Cardiac muscle cell (in vitro differentiated cells and primary cell): ENCODE measurements at places on chromosomes 12 and 14. TPM values are rescaled to one million over a fixed set of nuclear protein-coding genes. Genes with fewer than 3 reads are reported as not detected.

The YBX3 gene
- 142 and 173 TPM in 2 replicates for total RNA-seq

The NANOG gene
- 0.06 and 0.78 TPM in 2 replicates for total RNA-seq

The FOS gene
- total RNA-seq = 44.3 and 66.0 TPM in 2 replicates

The RAB15 gene
- 8.8 and 11.9 TPM in 2 replicates for total RNA-seq

The CLEC4E gene
- total RNA-seq = not detected in 2 replicates

The SAV1 gene
- total RNA-seq = 14.8 and 18.6 TPM in 2 replicates

The SERPINA1 gene
- total RNA-seq = 0.69 TPM in 1 of 2 replicates, not detected in the other

The BLOC1S1 gene
- 133 and 194 TPM in 2 replicates for total RNA-seq

The CAPZA3 gene
- not detected in 2 replicates for total RNA-seq

The CNIH1 gene
- 87.3 and 128 TPM in 2 replicates for total RNA-seq

The OAS1 gene
- not detected in 2 replicates for total RNA-seq

The MAP3K9 gene
- total RNA-seq = 7.4 and 10.9 TPM in 2 replicates

The SRRM4 gene
- total RNA-seq = 0.14 and 0.21 TPM in 2 replicates

The DYRK2 gene
- 58.2 and 95.9 TPM in 2 replicates for total RNA-seq

The TAS2R20 gene
- total RNA-seq = 0.49 and 3.6 TPM in 2 replicates

The CCER1 gene
- not detected in 2 replicates for total RNA-seq

The KLRC3 gene
- not detected in 2 replicates for total RNA-seq

DNA sequence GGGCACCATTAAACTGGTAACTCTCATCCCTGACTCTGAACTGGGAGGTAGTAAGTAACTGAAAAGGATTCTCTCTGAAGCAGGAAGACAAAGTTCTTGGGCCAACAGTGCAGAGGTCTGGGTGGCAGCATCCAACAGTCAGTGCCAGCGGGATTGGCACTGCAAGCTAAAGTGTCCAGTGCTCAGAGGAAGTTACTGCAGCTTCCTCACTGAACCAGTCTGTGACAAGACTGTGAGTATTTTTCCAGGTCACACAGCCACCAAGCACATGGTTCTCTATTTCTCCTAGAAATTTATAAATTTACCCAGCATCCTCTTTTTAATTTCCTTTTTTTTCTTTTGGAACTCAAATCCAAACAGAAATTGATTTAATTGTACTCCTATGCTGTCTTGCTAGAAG, 81.6 kb upstream of the FAR2 start:
- DNase-seq = no peak

- DNase-seq = peak; percentile 37
Measured at GRCh38 chr12:53381731-53382630, 2.0 kb downstream of the SP1 start.

- no peak for DNase-seq
Measured at GRCh38 chr12:46981622-46982021, 97.8 kb upstream of the PCED1B start.

GRCh38 chr12:122121745-122122144, 43.2 kb downstream of the MLXIP start:
- DNase-seq = no peak

DNA sequence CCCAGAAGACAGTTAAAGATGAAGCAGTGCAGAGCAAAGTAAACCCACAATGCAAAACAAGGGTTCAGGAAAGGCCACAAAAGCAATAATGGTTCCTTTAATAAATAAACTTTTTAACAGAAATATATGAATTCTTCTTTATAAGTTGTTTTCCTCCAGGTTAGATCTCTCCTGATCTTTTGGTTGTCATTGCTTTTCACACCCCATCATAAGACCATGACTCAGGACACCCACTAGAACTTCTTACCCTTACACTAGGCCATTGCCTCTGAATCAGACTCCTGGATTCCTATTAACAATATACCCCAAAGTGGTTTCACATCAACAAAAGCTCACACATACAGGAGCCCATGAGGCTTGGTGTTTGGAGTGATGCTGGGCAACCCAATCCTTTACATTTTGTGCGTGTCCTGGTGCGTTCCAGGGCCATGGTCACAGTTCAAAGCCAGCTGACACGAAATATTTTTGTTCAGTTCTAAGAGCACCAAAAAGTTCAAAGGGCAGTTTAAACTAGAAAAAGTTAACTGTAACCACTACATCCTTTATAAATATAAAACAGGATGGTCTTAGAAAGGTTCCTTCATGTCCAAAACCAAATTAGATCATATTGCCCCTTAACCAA, 187.0 kb downstream of the EPS8 start:
- no peak for DNase-seq

DNA sequence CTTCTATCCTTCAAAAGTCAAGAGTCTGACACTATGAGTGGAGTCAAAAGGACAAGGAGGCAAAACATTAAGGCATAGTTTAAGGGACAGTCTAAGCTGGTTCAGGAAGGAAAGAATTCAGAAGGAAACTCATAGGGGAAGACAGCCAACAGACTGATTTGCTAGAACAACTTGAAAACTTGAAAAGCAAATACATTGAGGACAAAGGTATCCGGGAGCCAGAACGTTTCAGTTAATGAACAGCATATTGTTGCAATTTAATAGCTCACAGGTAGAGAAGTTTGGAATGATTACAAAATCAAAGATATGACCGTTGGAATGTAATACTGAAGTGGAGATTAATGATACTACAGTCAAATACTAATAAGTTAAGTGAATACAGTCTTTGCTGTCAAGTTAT, 312.8 kb upstream of the RPL10L start:
- DNase-seq = no peak

GRCh38 chr12:14403711-14404196, 38.3 kb downstream of the ATF7IP start:
- peak; percentile 92 for DNase-seq

DNA sequence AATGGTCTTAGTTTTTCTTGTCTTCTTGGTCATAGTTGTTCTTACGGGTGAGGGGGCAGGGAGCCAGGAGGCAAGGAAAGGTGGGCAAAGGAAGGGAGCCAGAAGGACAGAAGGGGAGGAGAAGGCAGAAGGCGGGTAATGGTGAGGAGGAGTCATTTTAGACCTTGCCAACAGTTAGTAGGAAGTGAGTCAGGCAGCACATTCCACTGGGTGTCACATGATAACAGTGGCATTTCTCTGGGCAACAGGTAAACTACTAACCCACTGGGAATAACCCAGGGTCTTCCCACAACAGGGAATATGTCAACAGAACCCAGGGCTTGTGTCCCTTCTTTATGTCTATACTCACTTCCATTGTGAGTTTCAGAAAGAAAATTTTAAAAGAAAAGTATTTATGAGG, 127.6 kb downstream of the SLC8A3 start:
- no peak for DNase-seq

DNA sequence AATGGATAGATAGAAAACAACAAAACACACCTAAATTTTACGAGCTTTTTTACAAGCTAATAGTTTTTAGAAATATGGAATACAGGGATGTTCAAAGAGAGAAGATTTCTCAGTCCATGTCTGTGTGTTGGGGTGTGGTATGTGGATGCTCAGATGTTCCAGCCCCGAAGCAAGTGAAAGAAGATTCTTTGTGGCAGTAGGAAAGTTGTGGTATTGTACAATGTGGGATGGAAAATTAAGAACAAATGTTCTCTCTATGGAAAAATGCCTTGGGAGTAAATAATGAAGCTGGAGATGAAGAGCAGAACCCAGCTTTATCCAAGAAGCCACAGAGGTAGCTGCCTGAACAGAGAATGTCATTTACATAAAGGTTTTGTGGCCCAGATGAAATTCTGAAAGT, 150.3 kb upstream of the PRKD1 start:
- no peak for DNase-seq

- peak; percentile 62 for DNase-seq
Measured at GRCh38 chr14:90760591-90761316, 55.5 kb downstream of the TTC7B start.

GRCh38 chr12:108855284-108856169, 1.9 kb downstream of the SSH1 start:
- DNase-seq = peak; percentile 17

DNA sequence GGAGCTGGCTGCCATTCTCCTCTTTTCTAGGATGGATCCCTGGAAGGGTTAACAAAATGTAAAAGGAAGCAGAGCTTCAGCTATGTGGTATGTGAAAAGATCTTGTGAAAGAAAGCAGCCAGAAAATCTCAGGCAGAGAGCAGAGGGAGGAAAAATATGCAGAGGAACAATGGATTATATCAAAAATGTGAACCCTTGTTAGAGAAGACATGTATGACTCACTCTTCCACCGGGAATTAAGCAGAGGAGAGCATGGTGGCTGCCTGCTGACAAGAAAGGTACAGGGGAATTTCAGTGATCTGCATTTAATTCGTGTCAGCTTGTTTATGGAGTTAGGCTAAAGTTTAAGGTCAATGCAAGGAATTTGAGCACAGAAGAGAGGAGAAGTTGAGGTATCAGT, 46.3 kb downstream of the KCNA1 start:
- DNase-seq = peak; percentile 46

DNA sequence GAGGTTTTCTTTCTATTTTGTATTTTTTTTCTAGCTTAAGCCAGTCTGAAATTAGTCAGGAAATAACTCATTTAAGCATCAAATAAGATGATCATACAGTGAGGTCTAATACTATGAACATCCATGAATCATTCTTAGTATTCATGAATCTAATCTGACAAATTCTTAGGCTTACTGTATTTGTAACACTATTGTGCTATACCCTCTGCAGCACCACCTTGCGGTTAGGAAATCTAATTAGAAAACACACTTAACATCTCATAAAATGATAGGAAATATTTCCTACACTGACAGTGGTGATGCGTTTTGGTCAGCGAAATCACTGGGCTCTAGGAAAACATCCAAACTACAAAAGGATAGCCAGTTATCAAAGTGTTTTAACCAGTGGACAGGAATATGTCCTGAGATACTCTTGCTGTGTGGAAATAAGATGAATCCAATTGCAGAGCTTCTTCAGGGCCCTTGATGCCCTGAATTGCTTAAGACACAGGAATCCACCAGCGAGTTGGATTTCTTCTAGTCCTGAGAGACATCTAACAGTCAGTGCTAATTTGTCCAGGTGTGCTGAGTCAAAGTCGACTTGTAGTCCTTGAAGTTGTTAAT, 109.3 kb upstream of the MYF6 start:
- DNase-seq = peak; percentile 77

DNA sequence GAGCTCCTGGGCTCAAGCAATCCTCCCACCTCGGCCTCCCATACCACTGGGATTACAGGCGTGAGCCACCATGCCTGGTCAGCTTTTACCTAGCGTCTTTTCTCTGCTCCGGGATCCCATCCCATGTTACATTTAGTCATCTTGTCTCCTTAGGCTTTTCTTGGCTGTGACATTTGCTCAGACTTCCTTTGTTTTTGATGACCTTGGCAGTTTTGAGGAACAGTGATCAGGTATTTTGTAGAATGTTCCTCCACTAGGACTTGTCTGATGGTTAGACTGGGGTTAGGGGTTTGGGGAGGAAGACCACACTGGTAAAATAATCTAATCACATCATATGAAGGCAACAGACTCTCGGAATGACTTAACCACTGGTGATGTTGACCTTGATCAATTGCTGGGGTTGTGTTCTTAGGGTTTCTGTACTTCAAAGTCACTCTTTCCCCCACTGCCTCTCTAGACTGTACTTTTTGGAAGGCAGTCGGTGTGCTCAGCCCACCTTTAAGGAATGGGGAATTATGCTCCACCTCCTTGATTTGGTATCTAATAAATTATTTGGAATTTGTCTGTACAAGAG, 48.4 kb downstream of the RIN3 start:
- no peak for DNase-seq

DNA sequence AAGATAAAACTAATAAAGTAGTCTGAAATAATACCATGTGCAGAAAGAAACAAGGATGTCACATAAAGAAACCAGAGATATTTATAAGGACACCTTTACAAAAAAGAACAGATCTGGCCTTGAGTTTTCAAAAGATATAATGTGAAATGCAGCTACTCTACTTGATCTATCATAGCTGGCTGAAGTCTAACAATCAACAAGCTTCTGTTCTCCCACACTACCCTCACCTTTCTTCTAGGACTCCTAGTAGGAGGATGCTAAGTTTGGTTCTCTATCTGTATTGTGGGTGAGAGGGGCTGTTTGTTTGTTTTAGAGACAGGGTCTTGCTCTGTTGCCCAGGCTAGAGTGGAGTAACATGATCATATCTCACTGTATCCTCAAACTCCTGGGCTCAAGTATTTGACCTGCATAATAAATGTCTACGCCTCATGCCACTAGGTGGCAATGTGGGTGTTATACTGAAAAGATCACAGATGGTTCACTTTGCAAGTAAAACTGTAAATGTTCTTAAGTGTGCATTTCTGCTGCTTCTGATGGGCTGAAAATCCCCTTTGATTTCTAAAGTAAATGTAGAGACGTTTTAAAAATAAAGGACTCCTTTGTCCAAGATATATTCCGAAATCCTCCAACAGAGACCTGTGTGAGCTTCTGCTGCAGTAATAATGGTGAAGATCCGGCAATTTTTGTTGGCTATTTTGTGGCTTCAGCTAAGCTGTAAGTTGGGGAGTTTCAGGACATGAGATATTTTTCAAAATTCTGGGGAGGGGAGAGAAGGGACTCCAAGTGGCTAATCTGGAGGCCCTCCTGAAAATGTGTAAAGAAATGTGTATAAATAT, 269.3 kb downstream of the DAD1 start:
- DNase-seq = peak; percentile 72

DNA sequence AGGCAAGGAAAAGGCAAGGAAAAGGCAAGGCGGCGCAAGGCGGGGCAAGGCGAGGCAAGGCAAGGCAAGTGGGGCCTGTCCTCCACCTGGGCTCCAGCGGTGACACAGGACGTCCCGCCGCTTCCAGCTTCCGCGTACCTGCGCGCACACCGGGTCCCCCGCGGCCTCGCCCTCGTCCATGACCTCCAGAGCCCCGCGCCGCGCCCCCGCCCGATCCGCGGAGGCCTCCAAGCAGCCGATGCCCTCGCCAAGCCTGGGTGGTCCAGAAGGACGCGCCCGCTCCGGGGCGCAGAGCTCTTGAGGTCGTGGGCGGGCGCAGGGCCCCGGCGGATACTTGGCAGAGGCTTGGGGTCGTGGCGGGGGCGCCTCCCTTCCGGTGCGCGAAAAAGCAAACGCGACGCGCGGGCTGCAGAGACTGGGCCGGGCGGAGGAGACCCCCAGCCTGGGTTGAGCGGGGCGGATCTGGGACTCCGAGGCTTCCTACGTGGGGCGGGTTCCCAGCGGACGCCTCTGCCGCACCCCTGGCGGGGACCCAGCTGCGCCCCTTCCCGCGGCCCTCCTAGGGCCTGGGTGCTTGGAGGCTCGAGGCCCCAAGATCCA, 60.8 kb upstream of the EIF5 start:
- DNase-seq = no peak

GRCh38 chr14:89017417-89017816, 193.0 kb downstream of the TTC8 start:
- DNase-seq = no peak

DNA sequence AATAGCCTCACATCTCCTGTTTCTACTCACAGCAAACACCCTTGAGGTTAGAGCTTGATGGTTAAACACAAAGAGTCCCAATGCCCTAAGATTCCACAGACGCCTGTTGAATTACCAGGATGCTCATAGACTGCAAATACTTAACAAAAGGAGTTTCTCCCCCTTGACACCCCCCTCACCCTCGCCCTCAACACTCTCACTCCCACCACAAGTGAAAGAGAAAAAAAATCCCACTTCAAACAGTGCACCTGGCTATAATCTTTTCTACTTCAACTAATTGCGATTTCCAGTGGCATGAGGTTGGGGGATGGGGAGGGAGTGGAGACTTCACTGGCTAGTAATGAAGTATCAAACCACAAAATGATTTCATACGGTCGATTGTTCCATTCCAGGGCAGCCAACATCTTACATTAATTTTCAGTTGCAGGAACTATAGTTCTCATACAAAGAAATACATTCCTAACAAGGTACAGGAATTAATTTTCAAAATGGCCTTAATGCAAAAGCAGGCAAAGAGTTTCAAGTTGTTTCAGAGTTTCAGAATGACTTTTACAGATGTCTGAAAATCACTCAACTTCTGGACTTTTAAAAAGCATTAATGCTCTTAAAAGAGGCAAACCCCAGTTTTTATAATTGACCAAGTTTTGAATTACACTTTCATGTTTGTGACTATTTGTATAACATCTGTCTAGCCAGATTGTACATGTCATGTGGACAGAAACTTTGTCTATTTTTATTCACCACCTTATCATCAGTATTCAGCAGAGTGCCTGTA, 390.7 kb downstream of the C12orf75 start:
- no peak for DNase-seq
